ENCODE measurements at places on chromosomes 4 and X.

DNA sequence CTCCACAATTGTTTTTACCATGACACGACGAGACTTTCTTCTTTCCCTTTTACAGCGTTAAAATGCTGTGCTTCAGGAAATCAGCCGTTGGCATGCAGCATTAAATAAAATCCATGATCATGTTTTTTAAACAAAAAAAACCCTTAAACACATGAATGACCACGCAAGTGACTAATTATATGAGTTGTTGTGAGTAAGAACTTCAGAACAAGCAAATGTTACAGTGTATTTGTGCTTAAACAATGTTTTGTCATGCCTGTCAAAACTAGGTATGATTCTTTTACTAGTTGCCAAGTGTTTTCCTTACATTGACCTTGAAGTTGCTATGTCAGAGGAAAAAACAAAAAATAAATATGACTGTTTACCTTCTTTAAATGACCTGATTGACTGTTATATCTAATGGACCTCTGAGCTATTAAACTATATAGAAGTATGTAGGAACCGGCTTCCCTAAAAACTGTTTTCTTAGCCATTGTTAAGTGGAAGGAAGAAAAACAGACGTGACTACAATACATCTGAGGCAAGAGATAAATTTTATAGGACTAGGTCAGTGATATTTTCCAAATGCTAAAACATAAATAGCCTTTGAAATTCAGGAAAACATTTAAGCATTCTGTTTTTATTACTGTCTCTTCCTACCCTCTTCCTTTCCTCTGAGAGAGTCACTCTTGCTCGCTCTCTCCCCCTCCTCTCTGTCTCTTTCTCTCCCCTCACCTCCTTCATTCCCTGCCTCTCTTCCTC, 197.1 kb downstream of the PALLD start:
- DNase-seq = no peak

DNA sequence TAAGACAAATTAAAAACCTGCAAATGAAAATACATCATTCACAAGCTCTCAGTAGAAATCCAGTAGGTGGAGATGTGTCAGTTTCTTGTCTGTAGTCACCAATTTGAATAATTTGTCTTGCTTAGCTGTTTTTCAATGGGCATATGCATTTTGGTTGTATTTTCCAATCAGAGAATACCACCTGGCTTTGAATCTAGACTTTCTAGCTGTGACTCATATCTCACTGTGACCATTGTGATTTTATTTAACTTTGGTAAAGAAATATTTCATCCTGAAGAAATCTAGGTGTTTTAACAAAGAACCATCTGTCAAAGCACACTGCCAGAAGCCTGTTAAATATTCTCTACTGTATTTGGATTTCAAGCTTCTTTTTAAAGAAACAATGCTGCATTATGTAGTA, 1650.6 kb upstream of the IGFBP7 start:
- DNase-seq = no peak

DNA sequence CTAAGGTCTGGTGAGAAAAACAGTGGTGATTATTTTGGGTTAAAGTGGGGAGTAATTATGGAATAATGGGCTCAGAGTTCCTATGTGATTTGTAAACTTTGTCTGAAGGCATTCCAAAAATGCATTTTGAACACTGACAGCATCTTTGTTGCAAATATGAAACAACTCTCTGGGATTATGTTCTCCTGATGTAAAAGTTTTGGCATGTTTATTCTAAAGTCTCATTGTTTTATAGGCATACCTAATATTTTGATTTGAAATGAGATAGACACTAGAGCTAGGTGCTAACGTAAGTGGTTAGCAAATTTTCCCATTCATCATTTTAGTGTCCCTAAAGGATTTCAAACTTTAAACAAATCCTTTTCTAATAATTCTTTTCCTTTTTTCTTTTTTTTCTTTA, 140.9 kb upstream of the ANXA3 start:
- no peak for DNase-seq

GRCh38 chr4:127641524-127641923, 8.8 kb downstream of the INTU start:
- DNase-seq = no peak

GRCh38 chr4:156705311-156705710, 266.3 kb downstream of the PDGFC start:
- DNase-seq = no peak

DNA sequence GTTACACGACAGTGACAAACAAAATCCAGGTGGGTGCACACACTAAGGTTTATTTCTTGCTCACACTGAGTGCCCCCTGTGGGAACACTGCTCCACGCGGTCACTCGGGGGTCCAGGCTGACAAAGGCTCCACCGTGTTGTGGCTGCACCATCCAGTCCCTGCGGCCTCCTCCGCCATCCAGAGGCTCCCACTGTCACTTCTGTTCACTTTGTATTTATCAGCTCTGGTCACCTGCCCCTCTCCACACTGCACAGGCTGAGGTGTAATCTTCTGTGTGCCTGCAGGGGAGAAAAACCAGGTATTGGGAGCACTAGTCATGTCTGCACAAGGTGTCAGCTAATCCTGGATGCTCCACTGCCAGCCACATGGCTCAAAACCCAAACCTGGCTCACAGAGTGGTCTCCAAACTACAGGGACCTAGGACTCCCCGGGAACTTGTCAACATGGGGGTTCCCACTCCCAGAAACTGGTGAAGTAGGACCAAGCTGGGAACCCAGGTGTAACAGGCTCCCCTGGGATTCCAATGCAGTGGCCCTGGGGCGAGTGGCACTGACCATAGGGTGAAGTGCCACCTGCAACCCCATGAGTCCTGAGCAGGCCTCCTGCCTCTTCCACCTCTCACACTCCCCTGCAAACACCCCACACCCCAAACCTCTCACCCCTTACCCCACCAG, 25.5 kb downstream of the HMX1 start:
- DNase-seq = no peak

GRCh38 chr4:123116412-123116811, 194.0 kb upstream of the NUDT6 start:
- no peak for DNase-seq

- no peak for DNase-seq
Observed at GRCh38 chrX:9555354-9555753, 90.5 kb downstream of the TBL1X start.

DNA sequence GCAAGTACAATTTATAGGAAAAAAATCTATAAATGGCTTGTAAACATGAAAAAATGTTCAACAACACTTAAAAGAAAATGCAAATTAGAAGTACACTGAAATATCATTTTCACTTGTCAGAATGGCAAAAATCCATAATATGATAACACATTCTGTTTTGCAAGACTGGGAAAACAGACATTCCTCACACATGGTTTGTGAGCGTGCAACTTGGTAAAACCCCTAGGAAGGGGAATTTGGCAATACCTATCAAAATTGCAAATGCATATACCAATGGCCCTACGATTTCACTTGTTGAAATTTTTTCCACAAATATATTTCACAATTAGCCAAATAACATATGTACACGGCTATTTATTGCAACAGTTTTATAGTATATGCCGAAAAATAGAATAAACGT, 31.4 kb downstream of the TBC1D9 start:
- no peak for DNase-seq

DNA sequence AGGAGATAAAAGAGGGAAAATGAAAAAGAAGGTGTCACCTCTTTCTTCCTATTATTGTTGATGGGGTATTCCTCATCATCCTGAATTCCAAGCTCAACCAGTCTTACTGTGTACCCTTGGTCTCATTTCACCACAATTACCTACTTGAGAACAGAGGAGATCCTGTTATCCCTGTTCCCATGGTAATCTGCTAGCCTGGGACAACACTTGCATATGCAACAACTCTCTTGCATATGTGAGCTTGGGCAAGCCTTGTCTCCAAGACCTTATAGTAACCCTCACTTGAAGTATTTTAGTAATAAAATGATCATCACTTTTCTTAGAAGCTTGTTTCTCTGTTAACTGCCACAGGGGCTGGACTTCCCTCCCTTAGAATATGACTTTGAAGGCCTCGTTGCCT, 253.7 kb downstream of the NAP1L3 start:
- no peak for DNase-seq

DNA sequence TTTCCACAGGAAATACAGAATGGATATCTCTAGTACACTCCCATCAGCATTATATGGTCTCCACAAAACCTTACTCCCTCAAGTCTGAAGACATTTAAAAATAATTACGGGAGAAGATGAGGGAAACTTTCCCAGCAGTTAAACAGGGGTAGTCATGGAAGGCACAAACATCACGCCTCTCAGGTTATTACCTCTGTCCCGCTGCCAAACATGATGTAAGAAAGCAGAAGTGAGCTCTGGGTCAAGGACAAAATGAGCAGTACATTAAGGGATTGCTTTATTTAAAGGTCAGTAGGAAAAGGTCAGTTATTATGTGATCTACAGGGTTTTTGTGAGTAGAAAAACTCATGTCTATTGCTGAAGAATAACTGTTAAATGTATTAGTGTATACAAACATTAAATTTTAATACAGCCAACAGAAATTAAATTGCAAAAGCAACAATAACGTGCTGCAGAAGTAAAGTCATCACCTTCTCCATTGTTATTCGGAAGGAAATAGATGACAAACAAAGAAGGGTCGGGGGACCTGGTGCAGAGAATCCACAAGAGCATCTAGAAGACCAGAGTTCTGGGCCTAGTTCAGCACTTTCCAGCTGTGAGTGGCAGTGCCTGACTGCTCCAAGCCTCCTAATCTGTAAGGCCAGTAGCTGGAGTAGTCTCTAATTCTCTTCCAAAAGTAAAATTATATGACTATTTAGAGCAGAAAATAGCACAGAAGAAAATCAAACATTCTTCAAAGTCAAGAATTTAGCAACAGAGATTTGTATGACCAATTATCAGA, 171.2 kb downstream of the PPP3CA start:
- no peak for DNase-seq

GRCh38 chr4:150656891-150657290, 74.9 kb downstream of the MAB21L2 start:
- DNase-seq = no peak

- no peak for DNase-seq
Observed at GRCh38 chr4:104848597-104849225, 298.0 kb upstream of the TET2 start.

- DNase-seq = no peak
Observed at GRCh38 chr4:15562623-15563022, 92.5 kb downstream of the FBXL5 start.

- DNase-seq = no peak
Observed at GRCh38 chr4:68271851-68272357, 26.4 kb upstream of the TMPRSS11B start.

DNA sequence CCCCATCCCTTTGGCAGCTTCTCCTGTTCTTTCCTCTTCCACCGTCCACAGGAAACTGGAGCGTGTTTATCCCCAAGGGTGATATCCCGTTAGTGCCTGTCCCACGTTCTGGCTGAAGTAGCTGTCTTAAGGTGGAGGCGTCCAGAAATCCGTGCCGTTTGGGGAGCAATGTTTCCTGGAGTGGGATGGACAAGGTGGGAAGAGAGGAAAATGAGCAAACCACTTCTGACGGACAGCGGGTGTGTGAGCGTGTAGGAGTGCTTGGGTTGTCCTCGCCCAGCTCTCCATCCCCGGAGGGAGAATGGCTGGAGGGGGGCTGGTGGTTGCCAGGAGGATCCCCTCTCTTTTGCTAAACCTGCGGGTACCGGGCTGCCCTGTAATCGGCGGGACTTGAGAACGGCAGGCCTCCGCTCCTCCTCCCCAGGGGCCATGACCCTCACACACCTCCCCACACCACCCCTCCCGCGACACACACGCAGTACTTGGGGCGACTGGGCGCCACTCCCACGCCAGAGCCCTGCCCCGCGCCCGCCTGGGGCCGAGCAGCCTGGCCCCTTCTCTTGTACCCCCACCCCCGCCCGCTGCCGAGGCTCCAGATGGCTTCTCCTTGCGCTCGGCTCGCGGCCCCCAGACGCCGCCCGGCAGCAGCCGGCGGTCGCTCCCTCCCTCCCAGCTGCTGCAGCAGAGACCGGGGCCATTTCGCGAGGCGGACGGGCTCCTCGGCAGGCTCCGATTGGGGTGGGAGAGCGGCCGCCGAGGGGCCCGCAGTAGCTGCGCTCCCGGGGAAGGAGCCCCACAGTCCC, 13.9 kb upstream of the PRDM8 start:
- DNase-seq = no peak

DNA sequence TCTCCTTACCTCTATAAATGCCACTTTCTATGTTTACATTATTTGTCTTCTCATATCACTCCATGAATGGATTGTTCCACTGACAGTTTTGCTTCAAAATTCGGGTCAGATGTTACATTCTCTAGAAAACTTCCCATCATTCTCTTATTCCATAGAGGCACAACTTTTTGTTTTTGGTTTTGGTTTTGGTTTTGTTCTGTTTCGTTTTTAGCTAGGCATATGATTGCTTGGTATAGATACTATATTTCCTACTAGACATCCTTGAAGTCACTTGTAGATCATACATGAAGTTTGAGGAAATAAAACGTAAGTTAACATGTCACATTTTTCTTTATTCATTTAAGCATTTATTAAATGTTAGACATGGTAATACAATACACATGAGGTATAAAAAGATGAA, 961.0 kb downstream of the PCDH18 start:
- no peak for DNase-seq

- no peak for DNase-seq
Observed at GRCh38 chrX:65933085-65933589, 106.7 kb downstream of the VSIG4 start.

DNA sequence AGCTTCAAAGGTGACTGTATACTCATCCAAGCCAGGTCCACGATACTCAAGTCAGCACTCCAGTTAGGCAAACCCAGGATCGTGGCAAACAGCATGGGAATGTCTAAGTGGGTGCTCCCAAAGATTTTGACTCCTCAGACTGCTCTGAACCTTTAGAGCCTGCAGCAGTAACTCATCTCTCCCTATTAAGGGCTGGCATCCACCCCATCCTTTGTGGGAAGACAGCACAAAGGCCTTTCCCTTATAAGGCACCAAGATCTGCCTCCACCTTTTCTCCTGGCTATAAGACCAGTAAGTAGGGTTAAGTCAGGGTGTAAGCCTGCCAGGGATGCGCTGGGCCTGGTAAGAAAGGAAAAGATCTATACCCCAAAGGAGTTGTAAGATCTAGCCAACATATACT, 23.6 kb upstream of the SLC25A43 start:
- DNase-seq = no peak

GRCh38 chr4:182351485-182351884, 108.3 kb downstream of the TENM3 start:
- no peak for DNase-seq

DNA sequence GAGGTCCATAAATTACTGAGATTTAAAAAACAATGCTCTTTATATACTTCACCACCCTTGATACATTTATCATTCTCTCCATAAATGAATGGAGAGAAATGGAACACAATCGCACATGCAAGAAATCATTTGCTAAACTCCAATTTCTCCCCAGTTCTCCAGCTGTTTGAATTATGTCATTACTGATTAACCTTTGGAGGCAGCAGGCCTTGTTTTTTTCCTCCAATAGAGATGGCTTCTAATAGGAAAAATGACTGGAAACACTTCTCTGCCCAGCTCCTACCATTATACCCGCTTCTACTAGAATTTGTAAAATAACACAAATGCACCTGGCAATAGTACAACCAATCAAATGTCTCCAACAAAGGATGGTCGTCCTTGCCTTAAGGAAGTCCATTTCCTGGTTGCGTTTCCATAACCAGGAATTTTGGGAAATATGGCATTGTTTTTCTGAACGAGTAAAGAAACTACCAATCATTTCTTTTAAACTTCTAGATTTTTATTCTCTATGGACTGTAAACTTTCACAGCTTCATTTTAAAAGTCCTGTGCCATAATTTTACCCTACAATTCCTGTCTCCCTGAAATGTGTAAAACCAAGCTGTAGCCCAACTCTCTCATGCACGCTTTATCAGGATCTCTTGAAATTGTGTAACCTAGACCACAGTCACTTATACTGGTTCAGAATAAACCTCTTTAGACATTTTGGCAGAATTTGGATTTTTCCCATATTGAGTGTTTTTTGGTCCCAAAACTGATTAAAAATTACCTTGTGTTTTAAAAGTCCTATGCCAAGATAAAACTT, 60.1 kb downstream of the APBB2 start:
- no peak for DNase-seq

Measured in NCI-H1092 (cell line).